ENCODE measurements at places on chromosomes 12 and 14.

GRCh38 chr14:71555654-71556559 is 376.3 kb upstream of the RGS6 start:
- DNase-seq: peak; percentile 59

GRCh38 chr12:30450872-30451271 is 244.8 kb downstream of the IPO8 start:
- no peak for DNase-seq

- no peak for DNase-seq
These were observed 71.7 kb upstream of the FERMT2 start for GRCh38 chr14:53022593-53022992.

GRCh38 chr12:43832463-43833168 is 3.3 kb upstream of the TMEM117 start:
- no peak for DNase-seq

GRCh38 chr12:4564818-4565217 is 2.8 kb downstream of the DYRK4 start:
- peak; percentile 55 for DNase-seq

DNA sequence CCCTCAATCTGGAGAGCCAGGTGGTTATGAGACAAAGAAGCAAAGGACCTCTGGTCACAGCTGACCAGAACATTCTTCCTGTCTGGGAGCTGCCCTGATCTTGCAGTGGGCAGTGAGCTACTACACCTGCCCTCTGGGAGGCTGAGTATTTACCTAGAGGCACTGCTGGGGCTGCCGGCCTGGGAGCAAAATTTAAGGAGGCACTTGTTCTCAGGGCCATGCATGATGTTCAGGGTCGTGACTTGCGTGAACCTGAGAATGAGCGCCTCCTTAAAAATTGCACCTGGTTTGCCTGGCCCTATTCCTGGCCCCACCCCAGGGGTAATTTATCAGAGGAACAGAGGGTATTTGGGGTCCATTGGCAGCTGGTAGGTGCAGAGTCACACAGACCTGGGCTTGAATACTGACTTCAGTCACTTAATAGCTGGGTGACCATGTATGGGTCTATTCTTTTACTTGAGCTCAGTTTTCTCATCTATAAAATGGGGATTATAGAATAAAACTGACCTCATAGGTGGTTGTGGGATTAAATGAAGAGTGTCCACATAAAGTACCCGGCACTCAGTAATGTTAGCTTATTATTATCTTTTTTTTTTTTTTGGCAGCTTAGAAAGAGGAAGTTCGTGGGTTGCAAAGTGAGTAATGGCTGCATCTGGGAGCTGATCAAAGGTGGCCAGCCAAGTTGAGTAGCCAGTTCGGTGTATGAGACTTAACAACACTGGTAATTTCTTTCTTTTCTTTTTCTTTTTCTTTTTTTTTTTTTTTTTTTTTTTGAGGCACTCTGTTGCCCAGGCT is 107.4 kb upstream of the MED13L start:
- peak; percentile 71 for DNase-seq

DNA sequence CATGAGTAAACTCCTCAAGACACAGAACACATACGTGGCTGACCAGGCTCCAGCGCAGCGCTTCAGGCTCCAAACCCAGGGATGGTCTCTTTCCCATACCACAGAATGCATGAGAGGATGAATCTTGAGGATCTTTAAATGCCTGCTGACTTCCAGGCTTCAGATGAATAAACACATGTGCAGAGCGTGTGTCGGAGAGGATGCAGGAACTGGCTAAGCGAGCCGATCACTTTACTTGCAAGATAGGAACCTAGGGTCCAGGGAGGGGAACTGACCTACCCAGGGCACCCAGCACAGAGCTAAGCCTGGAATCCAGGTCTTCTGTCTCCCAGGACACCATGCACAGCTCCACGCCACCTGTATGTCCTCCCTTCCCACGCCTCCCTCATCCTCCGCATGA is 209.8 kb downstream of the BCL11B start:
- no peak for DNase-seq

DNA sequence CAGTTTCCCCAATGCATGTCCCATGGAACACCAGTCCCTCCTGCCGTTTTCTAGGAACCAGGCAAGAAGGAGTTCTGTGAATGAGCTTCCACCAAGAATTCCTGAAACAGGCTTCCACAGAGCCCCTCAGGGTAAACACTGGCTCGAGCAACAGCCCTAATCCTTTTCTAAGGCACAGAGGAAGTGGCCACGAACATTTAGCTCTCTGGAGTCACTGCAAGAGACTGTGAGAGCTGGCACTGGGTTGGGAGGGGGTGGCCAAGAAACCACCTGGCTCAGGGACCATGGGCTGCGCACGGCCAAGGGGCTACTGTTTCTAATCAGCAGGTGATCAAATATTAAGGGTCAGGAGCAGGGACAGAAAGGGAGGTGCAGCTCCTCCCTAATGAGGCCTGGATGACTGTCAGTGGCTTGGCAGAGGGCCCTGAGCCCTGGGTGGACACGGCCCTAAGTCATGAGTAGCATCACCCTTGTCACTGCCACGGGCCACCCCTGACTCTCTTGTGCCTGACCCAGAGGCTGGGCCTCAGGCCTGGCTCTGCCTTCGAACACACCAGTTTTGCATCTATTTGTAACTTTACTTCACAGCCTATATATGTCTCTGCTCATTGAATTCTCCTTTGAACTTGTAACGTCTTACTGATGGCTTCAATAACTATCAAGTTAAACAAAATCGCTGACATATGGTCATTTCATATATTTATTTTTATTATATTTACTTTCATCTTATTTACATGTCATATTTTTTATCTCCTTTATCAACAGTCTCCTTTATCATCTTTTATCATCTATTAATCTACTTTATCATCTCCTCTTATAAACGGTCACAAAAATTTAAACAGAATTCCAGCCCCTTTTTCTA is 154.0 kb downstream of the DICER1 start:
- DNase-seq: no peak

- DNase-seq: no peak
These were observed 77.1 kb downstream of the TTLL5 start for GRCh38 chr14:75738192-75738591.

DNA sequence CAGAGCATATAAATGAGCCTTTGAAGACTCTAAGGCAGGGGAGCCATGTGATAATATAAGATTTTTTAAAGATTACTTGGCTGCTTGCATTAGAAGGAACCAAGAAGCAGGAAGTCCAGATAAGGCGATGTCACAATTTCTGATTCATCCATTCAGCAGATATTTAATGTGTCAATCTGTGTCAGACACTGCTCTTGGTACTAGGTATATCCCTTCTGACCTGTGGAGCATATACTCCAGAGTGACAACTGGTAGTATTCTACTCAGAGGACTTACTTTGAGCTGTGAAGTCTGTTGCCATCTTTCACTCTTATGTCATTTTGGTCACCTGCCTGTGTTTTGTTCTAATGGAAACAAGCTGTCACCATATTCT is 10.7 kb downstream of the EID3 start:
- DNase-seq: no peak

DNA sequence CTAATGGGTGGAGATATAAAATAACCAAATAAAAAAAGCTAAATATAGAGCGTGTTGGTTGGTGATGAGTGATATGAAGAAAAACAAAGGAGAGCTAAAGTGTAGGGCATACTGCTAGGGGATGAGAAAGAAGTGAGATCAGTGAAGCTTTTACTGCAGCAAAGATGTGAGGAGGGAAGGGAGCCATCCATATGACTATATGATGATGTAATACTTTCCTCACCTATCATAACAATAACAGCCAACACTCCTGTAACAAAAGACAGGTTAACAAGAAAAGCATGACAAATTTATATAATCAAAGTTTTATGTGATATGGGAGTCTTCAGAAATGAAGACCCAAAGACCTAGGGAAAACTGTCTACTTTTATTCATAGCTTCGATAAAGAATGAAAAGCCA is 57.4 kb upstream of the LRFN5 start:
- DNase-seq: no peak

DNA sequence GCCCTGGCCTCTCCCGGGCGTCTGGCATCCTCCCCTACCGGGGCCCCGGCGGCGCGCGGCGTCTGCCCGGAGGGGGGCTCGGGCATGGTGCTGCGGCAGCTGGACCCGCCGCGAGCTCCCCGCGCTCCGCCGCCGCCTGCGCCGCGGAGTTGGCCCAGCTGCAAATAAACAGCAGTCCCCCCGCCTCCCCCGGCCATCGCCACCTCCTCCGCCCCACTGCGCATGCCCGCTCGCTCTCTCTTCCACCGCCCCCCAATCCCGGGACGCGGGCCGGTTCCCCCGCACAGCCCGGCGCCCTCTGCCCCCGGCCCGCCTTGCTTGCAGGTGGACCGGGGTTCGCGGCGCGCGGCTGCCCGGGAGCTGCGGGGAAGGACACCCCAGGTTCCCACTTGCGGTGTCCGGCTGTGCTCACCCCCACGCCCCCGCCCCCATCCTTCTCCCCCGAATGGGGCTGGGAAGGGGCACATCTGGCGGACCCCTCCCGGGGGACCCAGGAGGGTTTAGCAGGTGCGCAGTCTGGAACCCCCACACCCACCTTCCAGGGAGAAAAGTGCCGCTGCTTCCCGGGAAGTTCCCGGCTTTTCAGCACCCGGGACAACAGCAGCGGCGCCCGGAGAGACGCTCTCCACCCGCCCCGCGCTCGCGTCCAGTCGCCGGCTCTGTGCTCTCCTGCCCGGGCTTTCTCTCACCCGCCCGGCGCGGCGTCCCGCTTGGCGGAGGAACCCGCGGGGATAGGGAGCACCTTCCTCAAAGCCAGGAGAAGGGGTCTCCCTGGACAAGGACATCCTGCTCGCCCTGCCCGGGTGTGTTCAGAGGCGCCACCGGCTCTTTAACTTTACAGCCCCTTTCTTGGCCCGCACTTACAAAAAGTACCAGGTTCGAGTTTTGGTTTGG is at the start of gene TMTC1:
Gene TMTC1, minus strand, starts transcription at position 170 of the 894 bp plus-strand sequence. CDS start 191 bp downstream, outside the sequence.
- peak; percentile 52 for DNase-seq

GRCh38 chr12:89194683-89195082 is 157.6 kb downstream of the DUSP6 start:
- no peak for DNase-seq

- DNase-seq: no peak
These were observed 19.5 kb upstream of the HHIPL1 start for GRCh38 chr14:99625476-99625875.

GRCh38 chr12:50597200-50598195 is 92.7 kb downstream of the DIP2B start:
- DNase-seq: peak; percentile 86

DNA sequence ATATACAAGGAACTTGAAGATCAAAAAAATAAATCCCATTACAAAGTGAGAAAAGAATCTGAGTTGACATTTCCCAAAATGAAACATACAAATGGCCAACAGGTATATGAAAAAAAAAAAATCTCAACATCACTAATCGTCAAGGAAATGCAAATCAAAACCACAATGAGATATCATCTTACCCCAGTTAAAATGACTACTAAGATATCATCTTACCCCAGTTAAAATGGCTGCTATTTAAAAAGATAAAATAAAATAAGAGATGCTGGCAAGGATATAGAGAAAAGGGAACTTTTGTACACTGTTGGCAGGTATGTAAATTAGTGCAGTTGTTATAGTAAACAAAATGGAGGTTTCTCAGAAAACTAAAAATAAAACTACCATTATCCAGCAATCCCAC is 44.4 kb downstream of the PLEKHG7 start:
- DNase-seq: no peak

- DNase-seq: no peak
These were observed 268.4 kb downstream of the BCL11B start for GRCh38 chr14:99003646-99004045.

- DNase-seq: no peak
These were observed 70.0 kb upstream of the BMP4 start for GRCh38 chr14:54026671-54027070.

DNA sequence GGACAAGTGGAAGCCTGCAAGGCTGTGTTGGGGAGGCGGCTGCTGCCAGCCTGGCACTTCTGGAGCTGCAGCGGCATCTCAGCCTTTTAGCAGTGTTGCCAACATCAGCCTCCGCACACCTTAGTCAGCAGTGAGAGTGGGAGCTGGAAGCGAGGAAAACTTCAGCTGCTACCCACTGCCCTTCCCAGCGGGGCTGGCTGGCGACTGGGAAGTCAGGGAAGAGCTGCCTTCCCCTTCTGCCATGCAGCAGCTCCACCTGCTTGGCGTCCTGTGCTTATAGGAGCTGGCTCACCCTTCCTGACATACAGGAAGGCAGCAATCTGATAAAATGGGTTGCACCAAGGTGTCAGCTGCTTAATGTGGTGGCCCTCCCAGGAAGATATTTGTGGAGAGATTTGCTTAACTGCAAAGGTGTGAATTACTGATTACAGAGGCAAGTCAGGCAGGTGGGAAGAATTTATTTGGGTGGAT is 15.4 kb upstream of the PLEKHG3 start:
- no peak for DNase-seq

All from GM20000 (cell line).